Neural crest cell (in vitro differentiated cells): ENCODE measurements at places on chromosomes 3 and 15. TPM values are rescaled to one million over a fixed set of nuclear protein-coding genes. Genes with fewer than 3 reads are reported as not detected.

DNA sequence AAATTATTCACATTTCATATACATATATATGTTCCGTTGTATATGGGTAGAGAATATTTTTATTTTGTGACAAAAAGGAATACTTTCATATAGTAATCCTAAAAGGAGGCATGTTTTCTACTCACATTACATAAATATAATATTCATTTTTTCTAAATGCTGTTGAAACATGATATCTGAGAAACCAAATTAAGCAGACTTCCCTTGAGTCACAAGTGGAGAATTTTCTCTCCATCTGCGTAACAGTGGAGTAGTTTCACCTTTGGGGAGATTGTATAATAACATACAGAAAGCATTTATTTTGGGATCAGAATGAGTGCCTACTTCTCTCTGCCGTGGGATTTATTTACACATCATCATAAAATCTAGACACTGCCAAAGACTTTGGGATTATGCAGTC, 849.8 kb downstream of the NSUN3 start:
- DNase-seq = no peak

- DNase-seq = no peak
Observed at GRCh38 chr3:128707928-128708494, 18.0 kb upstream of the RAB7A start.

DNA sequence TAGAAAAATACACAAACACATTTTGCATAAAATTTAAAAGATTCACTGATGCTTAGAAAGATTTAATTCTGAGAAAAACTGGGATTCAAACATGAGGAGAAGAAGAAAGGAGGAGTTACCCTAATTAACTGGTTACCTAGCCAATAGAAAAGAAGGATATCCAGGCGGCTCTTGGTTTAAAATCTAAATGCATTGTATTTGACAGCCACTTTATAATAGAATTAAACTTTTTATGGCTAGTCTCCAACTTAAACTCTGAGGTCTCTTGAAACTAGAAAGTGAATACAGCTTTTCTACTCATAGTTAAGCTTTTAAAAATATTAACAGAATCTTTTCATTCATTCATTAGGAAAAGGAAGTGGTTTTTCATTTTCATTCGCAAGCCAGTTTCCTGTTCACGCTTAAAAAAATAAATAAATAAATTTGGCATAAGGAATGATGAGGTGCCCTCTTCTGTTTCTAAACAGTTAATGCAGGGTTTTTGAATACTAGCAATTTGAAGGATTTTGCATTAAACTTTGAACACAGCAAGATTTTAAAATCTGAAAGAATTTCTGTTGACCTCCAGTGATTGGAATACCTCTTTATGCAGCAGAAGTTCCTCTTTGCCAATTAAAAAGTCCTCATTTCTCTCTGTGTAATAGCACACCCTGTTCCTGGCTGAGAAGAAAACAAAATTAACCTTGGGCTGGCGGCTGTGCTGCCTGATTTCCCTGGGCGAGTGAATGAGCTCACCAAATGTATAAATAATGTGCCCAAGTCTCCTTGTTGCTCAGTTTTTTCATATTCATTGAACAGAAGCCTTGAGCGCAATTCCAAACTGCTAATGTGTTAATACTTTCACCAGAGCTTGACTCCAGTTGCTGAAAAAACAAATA, 105.1 kb downstream of the ZMAT3 start:
- DNase-seq = no peak

DNA sequence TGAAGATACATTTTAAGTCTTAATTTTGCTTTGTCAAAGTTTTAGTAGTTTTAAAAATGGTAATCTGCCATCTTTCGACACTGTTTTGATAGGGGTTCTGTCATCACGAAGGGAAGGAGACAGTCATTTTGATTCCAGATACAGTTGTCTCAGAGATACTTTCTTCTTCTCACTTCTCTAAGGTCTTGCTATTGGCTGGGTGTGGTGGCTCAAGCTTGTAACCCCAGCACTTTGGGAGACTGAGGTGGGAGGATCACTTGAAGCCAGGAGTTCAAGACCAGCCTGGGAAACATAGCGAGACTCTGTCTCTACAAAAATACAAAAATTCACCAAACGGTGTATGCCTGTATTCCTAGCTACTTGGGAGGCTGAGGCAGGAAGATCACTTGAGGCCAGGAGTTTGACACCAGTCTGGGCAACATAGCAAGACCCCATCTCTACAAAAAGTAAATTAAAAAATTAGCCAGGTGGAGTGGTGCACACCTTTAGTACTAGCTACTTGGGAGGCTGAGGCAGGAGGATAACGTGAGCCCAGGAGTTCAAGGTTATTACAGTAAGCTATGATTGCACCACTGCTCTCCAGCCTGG, 3.3 kb downstream of the RAB8B start:
- no peak for DNase-seq

DNA sequence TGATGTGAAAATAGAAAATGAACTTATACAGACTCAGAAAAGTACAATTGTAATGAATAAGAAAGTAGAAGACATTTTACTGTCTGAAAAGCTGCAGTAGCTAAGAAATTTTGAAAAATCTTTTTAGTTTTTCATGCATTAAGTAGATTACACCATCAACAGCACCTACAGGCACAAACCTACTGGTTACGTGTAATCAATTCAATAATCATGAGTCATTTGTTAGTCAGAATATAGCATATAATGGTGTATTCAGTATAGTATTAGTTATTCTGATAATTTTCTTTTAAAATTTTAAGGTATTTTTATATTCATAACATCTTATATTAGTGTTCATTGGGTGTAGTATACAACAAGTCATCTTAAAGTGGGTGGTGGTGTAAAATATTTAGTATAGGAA, 550.5 kb upstream of the GBE1 start:
- no peak for DNase-seq

DNA sequence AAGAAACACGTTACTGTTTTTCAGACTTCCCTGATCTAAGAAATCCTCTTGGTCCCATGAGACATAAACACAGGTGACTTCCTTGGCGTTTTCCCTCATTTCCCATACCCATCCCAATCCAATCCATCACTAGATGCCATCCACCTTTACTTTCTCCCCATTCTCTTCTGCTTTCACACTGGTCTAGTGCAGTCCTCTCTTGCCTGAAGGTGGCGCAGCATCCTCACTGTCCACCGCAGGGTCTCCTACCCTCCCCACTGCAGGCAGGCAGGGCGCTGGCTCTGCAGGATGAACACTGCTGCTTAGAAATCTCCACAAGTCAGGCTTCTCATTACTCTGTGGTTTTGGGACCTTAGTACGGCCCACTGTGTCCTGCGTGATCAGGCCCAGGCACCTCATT, 58.2 kb downstream of the RAB7A start:
- DNase-seq = peak; percentile 46

GRCh38 chr15:77568014-77568972, 64.4 kb downstream of the LINGO1 start:
- DNase-seq = no peak

GRCh38 chr15:66721501-66721937, 19.5 kb downstream of the SMAD6 start:
- DNase-seq = no peak

- DNase-seq = no peak
Observed at GRCh38 chr3:135238871-135239614, 444.0 kb downstream of the EPHB1 start.

DNA sequence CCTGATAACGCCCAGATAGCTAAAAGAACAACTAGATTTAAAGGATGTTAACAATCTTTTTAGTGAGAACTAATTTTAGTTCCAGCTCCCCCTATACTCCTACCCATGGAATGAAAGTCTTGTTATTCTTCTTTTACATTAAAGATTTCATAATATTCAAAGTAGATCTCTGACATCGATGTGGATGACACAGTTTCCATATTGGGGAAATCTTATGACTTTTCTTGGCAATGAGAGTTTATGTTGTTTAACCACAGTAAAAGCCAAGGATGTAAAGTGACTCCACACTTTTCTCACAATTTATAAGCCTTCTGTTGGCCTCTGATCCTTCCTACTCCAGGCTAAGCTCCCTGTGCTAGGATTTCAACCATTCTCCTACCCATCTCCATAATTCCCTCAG, 332.6 kb upstream of the KCNMB2 start:
- DNase-seq = no peak

DNA sequence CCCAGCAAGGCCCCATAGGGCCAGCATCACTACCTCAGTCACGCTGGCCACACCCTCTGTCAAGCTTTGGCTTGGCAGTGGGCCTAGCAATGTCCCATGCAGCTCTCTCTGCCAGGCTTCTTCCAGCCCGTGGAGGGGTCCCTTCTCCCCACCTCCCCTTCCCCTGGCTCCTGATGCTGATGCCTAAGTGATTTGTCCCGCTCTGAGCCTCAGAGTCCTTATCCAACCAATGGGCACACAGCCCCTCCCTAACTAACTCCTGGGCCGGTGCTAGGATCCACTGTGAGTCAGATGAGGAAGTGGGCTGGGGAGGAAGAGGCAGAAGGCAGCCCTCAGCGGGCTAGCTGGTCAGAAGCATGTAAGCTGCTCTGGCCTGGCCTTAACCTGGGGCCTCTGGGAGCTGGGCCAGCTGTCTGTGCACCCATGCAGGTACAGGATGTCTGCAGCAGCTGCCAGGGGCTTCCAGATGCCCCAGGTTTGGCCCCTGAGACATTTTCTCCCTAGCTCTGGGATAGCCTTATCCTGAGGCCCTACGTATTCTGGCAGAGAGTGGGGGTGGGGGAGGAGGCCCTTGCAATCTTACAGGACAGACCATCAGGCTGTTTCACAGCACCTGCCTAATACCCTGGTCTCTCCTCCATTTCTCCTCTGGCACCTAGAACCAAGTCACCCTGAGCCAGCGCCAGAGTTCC, 740 bp upstream of the ZBTB47 start:
- DNase-seq = no peak

DNA sequence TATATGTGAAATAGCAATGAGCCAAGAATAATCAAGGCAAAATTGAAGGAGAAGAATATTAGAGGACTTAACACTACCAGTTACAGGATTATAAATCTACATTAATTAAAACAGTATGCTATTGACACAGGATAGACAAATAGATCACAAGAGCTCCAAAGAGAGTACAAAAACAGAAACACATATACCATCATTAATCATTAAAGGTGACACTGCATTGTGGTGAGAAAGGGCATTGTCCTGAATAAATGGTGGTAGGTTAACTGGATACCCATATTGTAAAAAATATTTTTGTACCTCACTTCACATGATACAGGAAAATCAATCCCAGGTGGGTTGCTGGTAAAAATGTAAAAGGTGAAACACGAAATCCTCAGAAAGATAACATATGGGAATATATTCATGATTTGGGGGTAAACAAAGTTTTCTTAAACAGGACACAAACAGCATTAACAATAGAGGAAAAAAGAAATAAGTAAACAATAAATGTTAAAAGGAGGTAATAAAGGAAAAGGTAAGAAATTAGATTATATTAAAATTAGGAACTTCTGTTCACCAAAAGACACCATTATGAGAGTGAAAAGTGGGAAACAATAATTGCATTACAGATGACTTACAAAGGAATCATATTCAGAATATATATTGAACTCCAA, 145.2 kb downstream of the THRB start:
- DNase-seq = no peak

DNA sequence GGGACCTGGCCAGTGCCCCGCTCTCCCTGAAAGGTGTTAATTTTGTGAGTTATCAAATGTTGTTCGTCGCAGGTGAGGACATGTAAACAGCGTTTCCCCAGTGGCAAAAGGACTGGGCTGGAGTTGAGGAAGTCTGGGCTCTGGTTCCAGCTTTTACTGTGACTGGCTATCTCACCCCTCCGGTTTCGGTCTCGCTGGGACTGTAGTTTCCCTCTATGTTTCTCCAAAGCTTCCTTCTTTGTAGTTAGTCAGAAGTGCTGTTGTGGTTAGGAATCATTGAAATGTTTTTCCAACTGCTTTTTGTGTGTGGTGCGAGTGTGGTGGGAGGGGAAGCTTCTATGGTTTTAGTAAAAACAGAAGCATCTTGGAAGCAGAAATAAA, 990 bp upstream of the CLDN1 start:
- DNase-seq = no peak

GRCh38 chr3:182399978-182400737, 393.1 kb upstream of the ATP11B start:
- no peak for DNase-seq

DNA sequence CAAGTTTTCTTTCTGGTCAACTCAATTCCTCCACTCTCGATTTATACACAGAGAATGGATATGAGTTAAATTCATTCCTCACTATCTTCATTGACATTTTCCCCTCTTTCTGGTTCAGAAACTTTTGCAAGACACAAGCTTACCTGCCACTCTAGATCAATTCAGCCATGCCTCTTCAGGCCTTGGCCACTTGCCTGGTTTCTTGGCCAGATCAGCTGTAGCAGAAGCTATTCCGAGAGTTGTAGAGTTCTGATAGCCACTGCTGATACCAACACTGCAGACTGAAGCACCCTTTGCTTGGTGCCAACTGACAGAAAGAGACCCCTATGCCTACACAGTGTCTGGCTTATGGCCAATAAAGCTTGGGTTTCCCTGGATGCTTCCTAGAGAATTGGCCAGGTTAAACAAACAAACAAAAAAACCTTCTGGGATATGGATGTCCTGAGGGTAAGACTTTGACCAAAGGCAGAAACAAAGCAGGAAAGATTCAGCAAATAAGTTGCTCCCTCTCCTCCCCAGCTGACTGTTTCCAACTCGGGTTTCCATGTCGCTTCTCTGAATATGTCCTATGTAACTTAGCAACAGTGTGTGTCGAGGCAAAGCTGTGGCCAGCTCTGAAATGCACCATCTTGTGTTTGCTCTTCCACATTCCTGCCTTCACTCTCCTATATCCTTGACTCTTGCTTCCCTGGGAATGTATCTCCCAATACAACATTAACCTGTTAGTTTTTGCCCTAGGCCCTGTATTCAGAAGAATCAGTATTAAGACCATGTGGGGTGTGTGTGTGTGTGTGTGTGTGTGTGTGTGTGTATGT, 521.6 kb downstream of the EPHA3 start:
- no peak for DNase-seq

CASR gene
- not detected in 2 replicates for total RNA-seq

LYZL4 gene
- not detected in 2 replicates for total RNA-seq

RFT1 gene
- 26.3 and 32.4 TPM in 2 replicates for total RNA-seq

KY gene
- total RNA-seq = 0.33 and 0.52 TPM in 2 replicates

PP2D1 gene
- total RNA-seq = not detected in 2 replicates

PRKCD gene
- 10.8 and 11.9 TPM in 2 replicates for total RNA-seq

GCHFR gene
- 9.1 and 9.9 TPM in 2 replicates for total RNA-seq
